Left renal cortex interstitium (tissue), 4 donors: ENCODE measurements at places on chromosomes 13 and 19. TPM values are rescaled to one million over a fixed set of nuclear protein-coding genes. Genes with fewer than 3 reads are reported as not detected.
A peak's percentile ranks its signal among the peaks of the same experiment; 100 is the strongest.

CDX2 gene
- not detected for polyA plus RNA-seq

GRCh38 chr19:50512999-50513745, 541 bp downstream of the ASPDH start:
- no peak for DNase-seq

GRCh38 chr19:3095441-3096191, 1.5 kb downstream of the GNA11 start:
- no peak for DNase-seq

GRCh38 chr13:112219740-112220139, 152.8 kb downstream of the SOX1 start:
- no peak for DNase-seq

DNA sequence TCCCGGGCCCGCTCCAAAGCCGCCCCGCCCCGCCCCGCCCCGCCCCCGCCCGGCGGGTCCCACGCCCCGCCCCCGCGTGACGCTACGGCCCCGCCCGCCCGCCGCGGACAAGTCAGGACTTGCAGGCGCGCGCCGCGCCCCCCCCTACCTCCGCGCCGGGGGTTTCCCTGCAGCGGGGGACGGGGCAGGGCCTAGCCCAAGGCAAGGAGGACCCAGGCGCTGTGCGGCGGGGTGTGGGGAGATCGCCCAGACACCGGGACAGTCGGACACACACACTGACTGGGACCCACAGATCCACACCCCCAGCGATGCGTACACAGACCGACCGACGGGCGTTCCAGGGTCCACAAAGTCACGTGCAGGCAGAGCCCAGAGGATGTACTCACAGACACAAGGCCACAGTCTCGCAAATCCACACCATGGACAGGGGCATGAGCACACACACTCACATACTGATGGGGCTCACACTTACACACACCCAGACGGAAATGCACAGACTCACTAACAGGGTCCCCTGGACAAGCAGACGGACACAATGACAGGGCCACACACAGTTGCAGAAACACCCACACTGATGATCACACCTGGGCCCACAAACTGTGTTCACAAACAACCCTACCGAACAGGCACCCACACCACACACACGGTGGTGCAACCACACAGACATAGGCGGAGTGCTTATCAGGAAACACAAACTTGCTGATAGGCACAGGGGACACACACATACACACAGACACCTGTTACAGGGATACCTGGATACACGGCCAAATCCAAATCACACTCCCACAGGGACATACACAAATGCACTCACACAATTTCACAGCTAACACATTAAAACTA, 436 bp upstream of the BBC3 start:
- DNase-seq: no peak

- DNase-seq: no peak
Measured at GRCh38 chr19:47186446-47187334, 44.3 kb downstream of the BBC3 start.

DNA sequence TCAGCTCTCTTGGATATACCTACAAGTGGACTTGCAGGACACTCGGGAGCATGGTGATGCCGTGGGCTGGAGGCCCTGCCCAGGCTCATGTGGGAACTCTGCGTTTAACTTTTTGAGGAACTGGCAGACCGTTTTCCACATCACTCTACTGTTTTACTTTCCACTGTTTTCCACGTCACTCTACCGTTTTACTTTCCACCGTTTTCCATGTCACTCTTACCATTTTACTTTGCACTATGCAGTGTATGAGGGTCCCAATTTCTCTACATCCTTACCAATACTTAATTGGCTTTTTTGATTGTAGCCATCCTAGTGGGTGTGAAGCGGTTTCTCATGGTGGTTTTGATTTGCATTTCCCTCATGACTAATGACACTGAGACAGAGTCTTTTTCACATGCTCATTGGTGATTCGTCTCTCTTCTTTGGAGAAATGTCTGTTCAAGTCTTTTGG, 40.5 kb downstream of the GATAD2A start:
- no peak for DNase-seq

ZNF414 gene
- polyA plus RNA-seq: 35.9 TPM

GRCh38 chr13:21849323-21849722, 178.4 kb downstream of the FGF9 start:
- no peak for DNase-seq

DNA sequence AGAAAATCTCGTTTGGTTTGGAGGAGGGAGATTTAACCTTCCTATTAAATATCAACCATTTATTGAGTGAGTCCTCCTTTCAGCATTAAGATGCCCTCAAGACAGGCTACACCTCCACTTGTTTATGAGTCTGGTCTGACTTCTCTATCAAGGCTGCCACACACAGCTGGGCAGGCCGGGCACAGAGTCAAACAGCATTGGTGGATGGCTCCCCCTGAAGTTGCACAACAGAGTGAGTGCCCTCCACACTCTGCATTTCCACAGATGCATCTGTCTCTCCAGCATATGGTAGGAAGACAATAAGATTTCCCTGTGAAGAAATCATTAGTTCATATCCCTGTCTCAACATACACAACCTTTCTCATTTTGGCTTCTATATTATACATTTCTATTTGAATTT, 31.4 kb downstream of the PHF11 start:
- DNase-seq: no peak

PPAN gene
- polyA plus RNA-seq: 32.4 TPM

CRX gene
- not detected for polyA plus RNA-seq

GAPDHS gene
- not detected for polyA plus RNA-seq

GRCh38 chr13:109412283-109412901, 374.0 kb downstream of the IRS2 start:
- peak; percentile 53 for DNase-seq

DNA sequence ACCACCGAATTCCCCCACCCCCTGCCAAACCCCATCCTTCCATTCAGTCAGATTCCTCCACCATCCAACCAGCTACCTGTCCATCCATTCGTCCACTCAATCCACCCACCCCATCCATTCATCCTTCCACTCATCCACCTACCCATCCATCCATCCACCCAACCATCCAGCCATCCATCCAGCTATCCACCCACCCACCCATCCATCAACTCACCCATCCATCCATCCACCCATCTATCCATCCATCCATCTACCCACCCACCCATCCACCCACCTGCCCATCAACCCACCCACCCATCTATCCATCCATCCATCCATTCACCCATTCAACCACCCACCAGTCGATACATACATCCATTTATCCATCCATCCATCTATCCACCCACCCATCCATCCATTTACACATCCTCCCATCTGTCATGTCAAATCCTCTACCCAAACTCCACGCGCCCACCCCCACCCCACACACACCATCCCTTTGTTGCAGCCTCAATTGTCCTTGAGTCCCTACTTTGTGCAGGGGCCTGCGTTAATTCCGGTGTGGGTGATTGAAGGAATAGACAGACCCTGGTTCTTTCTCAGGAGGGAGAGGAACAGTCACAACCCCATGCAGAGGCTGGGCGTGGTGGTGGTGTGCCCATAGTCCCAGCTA, 5.3 kb upstream of the SLC5A5 start:
- DNase-seq: no peak

GRCh38 chr13:109810761-109811510, 24.6 kb upstream of the IRS2 start:
- DNase-seq: no peak

NCAN gene
- polyA plus RNA-seq: 0.09 TPM

DNA sequence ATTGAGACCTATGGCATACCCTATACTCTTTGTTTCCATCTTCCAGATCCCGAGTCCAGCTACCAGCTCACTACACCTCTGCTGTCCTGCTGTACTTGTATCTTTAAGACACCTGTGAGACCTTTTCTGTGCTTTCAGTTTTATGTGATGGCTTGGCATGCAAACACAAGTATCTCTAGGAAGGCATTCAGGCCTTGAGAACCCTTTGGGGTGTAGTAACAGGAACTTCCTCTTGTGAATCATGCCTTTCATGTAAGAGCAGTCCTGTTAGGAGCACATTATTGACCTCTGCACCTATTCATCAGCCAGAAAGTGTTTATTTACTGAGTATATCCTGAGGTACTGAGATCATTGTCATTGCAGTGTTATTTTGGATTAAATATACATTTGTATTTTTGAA, 87.0 kb upstream of the HTR2A start:
- no peak for DNase-seq

GRCh38 chr13:65387743-65388347, 1842.3 kb downstream of the PCDH9 start:
- DNase-seq: no peak

- no peak for DNase-seq
Measured at GRCh38 chr19:28427376-28428083, 785.4 kb downstream of the UQCRFS1 start.

GRCh38 chr13:60169239-60170031, 5.7 kb upstream of the DIAPH3 start:
- no peak for DNase-seq

IFNL1 gene
- polyA plus RNA-seq: not detected

GRCh38 chr19:5955636-5955935, 22.4 kb downstream of the RANBP3 start:
- DNase-seq: no peak

DNA sequence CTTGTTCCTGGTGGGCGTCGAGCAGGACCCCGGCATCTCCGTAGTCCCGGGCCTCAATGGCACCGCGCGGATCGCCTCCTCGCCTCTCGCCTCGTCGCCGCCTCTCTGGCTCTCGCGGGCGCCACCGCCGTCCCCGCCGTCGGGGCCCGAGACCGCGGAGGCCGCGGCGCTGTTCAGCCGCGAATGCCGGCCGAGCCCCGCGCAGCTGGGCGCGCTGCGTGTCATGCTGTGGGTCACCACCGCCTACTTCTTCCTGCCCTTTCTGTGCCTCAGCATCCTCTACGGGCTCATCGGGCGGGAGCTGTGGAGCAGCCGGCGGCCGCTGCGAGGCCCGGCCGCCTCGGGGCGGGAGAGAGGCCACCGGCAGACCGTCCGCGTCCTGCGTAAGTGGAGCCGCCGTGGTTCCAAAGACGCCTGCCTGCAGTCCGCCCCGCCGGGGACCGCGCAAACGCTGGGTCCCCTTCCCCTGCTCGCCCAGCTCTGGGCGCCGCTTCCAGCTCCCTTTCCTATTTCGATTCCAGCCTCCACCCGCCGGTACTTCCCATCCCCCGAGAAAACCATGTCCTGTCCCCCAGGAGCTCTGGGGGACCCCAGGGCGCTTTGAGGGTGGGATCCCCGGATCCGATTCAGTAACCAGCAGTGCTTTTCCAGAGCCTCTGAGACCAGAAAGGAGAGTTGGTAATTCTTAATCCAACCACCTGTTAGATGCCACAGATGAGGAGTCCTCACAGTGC, 885 bp downstream of the MLNR start:
- no peak for DNase-seq

GRCh38 chr13:40682449-40683240, 16.2 kb upstream of the FOXO1 start:
- no peak for DNase-seq

KEAP1 gene
- polyA plus RNA-seq: 80.6 TPM

GRCh38 chr13:50006426-50007135, 8.7 kb upstream of the KCNRG start:
- no peak for DNase-seq

KLK12 gene
- not detected for polyA plus RNA-seq

DNA sequence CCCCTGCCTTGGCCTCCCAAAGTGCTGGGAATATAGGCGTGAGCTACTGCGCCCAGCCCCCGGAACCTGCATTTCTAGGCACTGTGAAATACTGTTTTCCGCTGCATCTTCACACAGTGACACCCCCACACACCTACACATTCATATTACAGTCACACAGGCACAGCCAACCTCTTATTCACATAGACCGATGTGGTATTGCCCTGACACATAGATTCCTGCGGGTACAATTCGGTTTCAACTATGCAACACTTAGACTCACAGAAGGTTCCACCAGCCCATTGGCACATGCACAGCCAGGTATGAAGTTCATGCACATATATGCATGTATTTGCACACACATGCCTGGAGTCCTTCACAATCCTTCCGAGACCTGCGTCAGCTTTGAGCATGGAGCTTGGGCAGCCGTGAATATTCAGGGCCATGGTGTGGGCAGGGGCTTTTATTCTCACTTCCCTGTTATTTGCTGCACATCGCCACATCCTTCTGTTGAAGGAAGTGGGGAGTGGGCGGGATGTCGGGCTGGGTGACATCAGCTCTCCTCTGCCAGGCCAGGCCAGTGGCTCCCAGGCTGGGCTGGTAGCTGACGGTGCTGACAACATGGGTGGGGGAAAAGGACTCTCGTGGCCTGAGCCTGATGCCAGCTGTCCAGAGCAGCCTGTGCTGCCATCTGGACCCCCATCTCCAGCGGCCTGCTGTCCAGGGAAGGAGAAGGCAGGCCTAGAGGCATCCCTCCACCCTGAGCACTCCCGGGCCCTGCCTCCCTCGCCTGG, 5.4 kb upstream of the CDC37 start:
- no peak for DNase-seq

GRCh38 chr13:31611214-31611613, 128.1 kb upstream of the RXFP2 start:
- DNase-seq: no peak

- DNase-seq: no peak
Measured at GRCh38 chr19:14599548-14600147, 16.8 kb downstream of the CLEC17A start.

GRCh38 chr13:34826432-34826831, 115.6 kb upstream of the NBEA start:
- DNase-seq: no peak

DNA sequence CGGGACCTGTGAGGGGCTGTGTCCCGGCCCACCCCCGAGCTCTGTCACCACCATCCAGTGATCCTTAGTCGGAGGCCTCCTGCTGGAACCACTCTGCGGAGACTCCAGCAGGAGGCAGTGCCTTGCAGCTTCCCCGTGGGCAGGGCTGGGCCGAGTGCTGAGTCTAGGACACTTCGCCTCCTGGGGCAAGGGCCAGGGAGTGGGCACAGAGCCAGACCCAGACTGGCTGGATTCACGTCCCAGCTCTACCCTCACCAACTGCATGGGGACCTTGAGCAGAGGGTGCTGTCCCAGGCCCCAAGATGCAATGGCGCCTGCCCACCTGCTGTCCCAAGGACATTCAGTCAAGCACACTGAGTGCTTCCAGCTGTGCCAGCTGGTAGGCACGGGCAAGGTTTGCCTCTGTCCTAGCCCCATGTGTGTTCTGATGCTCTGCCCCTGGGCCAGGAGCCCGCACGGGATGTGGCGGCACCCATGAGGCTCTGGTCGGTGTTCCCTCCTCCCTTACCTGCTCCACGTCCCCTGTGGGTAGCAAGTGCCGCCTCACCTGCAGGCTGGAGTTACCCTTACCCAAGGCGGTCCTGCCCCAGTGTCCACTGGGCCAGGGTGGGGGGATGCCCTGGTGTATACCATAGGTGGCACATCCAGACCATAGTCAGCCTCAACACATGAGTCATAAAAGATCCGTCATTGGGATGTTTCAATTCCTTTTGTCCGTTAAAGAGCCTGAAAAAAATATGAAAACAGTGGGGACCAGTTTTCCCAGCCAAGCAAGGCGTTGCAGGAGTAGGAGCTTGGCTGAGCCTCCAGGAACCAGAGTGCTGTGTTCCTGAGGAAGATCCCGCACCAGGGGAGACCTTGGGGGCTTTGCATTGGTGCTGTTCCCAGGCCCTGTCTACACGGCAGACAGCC, 7.4 kb downstream of the FZR1 start:
- DNase-seq: no peak

CYP2A7 gene
- polyA plus RNA-seq: not detected

DNA sequence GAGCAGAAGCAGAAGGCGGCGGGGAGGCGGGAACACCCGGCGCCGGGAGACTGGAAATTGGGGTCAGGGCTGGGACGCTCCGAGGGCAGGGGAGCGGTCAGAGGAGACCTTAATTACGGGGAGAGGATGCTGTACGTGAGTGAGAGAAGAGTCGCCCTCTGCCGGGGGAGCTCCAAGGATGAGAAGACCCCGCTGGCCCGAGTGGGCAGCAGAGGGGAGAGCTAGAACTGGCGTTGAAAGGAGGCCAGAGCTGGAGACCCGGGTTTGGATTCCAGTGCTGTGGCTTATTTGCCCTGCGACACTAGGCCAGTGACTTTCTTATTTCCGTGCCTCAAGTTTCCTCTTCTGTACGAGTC, 536 bp downstream of the FAM32A start:
- DNase-seq: peak; percentile 25
